ENCODE measurements at places on chromosomes 3 and 15.

DNA sequence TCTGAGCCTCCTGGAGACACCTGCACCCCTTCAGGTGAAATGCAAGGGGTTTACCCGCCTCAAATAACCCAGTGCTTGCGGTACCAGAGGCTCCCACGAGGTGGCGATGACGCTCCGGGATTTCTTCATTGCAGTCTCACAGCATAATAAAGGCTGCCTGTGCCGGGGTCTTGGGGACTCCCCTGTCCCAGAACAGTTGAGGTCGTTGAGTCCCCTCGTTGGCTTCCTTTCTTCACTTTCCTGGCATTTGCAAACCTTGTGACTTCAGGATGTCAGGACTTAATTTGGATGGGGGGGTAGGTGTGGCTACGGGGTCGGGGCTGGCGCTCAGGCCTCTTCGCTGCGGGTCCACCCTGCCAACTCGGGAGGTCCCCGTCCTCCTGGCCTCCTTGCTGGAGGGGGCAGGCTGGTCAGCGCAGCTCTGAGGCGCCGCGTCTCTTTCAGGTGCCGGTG, 1.3 kb downstream of the GNAT1 start:
- peak; percentile 76 for DNase-seq

DNA sequence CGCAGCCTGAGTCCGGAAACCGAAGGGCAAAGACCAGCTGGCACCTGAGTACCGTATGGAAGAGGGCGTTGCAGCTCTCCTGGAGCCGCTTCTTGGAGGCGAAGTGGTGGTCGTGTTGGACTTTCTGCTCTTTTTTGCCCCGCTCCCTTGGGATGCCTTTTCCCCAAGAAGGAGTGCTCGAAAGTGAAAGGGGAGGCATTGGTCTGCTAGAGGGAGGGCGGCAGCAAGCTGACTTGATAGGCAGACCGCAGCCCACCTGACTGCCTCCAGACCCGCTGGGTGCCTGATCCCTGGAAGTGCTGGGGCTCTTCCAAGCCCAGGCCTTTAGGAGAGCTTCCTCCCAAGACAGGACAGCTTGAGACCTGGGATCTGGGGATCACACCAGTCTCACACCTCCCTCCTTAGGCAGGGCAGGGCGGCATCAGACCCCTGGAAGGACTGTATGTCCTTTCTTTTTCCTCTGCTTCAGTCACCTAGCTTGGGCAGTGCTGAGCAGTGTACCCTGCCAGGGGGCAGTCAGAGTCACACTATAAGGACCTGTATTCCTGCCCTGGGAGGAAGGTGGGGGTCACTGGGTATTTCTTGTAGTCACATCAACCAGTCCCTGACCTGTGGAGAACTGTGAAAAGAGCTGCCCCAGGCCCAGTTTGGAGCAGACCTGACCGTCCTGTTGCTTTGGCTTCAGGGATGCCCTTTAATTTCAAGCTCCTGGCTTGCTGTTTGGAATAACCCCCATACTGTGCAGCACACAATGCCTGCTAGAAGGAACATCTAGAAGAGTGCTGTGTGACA, 2.1 kb downstream of the ACVR2B start:
- no peak for DNase-seq

DNA sequence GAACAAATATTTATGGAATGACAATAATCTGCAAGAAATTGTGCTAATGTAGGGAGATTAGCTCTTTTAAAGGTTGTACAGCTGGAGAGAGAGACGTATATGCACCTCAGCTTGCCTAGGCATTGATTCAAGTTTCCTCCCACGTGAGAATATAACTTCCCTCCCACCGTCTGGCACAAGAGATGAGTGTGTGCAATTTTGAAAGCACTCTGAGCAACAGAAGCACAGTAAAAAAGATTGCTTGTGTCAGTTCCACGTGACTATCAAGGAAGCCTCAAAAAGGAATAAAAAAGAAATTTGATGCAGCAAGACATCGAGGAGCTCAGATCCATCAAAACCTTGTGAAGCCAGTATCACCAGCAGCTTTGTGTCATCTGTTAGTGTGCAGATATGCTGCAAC, 435.3 kb downstream of the TUSC7 start:
- no peak for DNase-seq

- peak; percentile 62 for DNase-seq
Observed at GRCh38 chr15:40340740-40341400, at the start of gene CCDC9B. TSS of gene CCDC9B (minus strand) at chr15:40340939. CDS start at chr15:40340819, 120 bp downstream.

DNA sequence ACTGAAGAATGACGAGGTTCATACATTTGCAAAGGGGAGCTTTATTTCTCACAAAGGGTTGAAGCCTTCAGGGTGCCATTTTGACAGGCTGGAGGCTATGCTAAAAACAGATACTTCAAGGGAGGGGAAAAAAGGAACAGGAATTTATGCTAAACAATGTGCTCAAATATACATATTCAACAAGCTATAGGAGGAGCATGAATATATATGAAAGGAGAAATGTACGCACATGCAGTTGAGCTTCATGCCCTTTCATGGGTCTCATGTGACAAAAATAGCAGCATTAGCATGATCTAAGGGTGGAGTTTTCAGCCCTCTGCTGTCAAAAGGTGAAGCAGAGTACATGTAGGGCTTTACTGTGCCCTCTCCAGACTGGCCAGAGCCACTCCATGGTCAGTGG, 44.3 kb upstream of the FSIP1 start:
- no peak for DNase-seq

DNA sequence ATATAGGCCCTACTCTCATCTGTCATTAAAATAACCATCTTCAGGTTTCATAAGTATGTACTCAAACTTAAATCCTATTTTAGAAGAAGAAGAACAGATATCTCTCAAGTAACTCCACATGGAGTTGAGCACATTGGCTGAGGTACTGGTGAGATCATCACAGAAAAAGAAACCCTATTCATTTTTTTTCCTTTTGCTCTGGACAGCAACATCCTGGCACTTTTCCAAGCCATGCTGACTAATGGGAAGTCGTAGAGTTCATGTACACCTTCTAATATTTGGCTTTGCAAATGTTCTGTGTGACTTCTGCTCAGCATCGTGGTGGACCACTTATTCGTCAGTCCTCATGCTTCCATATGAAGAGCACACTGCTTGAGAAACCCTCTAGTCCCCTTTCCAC, 336.0 kb upstream of the KCNH8 start:
- peak; percentile 57 for DNase-seq

DNA sequence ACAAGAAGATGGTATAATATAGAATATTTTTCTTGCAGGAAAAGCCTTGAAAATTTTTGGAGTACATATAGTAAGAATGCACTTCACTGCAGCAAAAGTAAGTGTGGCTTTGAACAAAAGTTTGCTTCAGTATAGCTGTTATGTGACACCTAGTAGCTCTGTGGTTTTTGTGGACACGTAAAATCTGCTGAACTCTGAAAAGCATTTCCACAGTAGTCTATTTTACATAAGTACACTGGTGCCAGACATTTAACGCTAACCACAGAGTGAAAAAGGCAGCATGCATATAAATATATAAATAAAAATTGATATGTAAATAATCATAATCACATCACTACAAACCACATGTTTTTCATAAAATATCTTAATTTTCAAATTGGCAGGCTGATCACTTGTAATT, 39.8 kb downstream of the CGGBP1 start:
- peak; percentile 61 for DNase-seq

DNA sequence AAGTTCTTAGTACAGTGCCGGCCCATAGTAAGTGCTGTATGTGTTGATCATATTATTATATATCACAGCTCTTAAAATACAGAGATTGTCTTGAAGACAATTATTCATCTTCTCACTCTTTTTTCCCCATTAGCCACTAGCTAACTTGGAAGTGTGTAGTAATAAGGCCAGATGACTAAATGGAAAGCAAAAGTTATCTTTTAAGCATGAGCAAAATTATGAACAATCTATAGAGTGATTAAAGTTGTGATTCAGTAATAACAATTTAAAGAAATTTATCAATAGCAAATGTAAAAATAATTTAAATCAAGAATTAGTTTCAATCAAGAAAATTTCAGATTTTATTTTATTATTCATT, 630.9 kb upstream of the TBL1XR1 start:
- no peak for DNase-seq

GRCh38 chr3:43647331-43648166, 25.7 kb upstream of the ANO10 start:
- no peak for DNase-seq

DNA sequence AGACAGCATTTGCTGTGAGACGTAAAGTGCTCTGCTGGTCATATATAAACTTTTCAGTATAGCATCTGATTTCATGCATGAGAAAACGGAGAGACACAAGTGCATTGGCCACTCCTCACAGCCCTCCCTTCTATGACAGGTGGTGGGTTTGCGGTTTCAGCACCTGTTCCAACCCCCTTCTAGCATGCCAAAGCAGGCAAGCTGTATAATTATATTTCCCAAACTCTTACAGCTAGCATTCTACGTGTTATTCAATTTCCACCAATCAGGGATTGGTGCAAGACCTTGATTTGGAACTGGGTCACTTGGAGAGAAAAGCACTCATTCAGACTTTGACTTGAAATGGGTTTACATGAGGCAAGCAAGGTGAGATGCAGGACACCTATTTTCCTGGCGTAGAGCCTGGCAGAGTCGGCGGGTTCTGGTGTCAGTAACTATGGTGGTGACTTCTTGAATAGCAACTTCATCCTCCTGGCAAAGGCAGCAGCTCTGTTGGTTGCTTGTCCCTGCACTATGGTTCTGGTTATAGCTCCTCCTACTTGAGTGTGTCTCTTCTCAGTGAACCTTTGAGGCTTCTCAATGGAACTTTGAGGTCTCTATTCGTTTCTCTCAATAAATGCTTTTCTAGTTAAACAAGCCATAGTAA, 356.5 kb downstream of the TBL1XR1 start:
- peak; percentile 6 for DNase-seq

DNA sequence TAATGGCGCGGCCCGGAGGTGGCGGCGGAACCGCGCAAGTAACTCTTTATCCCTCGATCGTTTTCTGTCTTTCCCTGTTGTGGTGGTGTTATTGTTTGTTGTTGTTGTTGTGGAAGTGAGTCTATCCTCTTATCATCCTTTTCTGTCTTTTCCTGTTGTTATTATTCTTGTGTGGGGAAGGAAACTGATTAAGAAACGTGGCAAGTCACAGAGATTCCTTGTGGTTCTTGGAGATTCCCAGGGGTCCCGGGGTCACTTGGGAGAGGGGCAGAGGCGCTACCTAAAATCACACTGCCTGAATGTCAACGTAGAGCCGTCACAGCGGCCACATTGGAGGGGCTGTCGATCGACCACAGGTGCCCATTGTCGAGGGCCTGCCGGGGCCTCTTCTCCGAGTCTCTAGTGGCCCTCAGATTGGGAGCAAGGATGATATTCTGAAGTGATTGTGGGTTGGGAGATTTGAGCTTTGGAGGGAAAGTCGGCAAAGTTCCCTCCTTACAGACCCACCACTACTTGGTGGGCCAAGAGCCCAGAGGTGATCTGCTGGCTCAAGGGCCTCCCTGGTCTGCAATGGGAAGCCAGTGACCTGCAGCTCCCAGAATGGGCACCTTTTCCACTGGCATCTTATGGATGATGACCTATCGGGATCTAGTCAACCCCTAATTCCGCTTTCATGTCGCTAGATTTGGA, 790 bp downstream of the PARP14 start:
- DNase-seq, result no peak

GRCh38 chr3:57048052-57048671, 12.3 kb upstream of the SPATA12 start:
- no peak for DNase-seq

DNA sequence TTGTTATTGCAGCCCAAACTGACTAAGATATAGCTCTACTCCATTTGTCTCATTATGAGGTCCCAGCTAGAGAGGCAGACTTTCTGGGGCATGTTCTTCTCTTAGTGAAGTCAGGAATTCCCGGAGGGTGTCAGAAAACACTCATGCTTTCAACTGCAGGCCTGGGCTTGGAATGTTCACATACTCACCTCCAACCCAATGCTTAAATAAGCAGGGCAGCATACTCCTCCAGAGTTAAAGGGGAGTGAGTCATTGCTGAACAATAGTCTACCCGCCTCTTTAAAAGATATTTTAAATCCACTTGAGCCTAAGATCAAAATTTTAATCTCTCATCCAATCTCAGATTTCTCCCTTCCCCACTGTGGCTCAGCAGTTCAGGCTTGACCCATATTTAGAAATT, 167.8 kb upstream of the DPH6 start:
- DNase-seq, result no peak

GRCh38 chr3:60080648-60081047, 1030.8 kb upstream of the CFAP20DC start:
- DNase-seq, result no peak

- DNase-seq, result peak; percentile 54
Observed at GRCh38 chr3:196431181-196432136, 768 bp downstream of the UBXN7 start.

GRCh38 chr3:178895178-178895789, 176.3 kb downstream of the ZMAT3 start:
- no peak for DNase-seq

DNA sequence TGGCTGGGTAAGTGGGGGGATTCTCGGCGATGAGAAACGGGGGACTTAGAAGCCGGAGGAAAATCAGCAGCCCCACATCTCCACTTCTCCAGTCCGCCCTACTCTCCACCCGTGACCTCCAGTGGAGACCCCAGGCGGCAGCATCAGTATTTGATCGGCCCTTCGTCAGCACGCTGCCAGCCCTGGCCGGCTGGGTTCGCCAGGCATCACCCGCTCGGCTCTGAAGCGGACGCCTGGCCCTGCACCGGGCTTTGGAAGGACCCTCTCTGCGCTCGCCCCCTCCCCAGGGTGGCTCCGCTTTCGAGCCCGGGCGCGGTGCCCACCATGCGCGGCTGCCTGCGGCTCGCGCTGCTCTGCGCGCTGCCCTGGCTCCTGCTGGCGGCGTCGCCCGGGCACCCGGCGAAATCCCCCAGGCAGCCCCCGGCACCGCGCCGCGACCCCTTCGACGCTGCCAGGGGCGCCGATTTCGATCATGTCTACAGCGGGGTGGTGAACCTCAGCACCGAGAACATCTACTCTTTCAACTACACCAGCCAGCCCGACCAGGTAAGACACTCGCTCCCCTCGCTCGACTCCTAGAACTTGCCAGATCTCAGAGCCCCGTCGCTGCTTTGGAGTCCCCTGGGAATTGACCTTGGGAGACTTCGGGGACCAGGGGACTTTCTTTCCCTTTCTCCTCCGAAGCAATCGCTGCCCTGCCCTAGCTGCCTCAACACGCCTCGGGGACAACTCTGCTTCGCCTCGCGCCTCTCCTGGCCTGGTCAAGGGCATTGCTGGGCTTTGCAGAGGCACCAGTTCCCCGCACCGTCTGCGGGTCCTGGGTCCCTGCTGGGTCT, 561 bp downstream of the SIDT1 start:
- DNase-seq, result peak; percentile 36

GRCh38 chr3:138442433-138442832, 8.0 kb downstream of the ESYT3 start:
- DNase-seq, result no peak

- no peak for DNase-seq
Observed at GRCh38 chr3:26505399-26505798, 117.2 kb upstream of the LRRC3B start.

DNA sequence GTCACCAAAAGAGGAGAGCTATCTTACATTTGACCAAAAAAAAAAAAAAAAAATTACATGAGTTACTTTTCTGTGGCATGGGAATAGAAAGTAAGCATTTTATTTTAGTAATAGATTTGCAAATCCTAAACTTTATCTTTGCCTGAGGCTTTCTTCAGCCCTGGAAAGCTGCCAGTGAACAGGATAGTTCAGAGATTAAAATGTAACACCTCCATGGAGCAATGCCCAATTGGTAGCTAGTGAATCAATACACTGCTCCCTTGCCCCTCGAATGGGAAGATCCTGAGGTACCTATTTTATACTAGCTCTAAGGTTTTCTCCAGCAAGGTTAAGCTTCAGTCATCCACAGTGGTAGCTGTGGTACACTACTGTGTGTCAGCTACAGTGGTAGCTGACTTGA, 867.1 kb downstream of the NAALADL2 start:
- no peak for DNase-seq

- DNase-seq, result no peak
Observed at GRCh38 chr3:186394566-186395217, 32.7 kb upstream of the DGKG start.

All from RPMI8226 (cell line).